ENCODE measurements at places on chromosomes 1 and 21.

DNA sequence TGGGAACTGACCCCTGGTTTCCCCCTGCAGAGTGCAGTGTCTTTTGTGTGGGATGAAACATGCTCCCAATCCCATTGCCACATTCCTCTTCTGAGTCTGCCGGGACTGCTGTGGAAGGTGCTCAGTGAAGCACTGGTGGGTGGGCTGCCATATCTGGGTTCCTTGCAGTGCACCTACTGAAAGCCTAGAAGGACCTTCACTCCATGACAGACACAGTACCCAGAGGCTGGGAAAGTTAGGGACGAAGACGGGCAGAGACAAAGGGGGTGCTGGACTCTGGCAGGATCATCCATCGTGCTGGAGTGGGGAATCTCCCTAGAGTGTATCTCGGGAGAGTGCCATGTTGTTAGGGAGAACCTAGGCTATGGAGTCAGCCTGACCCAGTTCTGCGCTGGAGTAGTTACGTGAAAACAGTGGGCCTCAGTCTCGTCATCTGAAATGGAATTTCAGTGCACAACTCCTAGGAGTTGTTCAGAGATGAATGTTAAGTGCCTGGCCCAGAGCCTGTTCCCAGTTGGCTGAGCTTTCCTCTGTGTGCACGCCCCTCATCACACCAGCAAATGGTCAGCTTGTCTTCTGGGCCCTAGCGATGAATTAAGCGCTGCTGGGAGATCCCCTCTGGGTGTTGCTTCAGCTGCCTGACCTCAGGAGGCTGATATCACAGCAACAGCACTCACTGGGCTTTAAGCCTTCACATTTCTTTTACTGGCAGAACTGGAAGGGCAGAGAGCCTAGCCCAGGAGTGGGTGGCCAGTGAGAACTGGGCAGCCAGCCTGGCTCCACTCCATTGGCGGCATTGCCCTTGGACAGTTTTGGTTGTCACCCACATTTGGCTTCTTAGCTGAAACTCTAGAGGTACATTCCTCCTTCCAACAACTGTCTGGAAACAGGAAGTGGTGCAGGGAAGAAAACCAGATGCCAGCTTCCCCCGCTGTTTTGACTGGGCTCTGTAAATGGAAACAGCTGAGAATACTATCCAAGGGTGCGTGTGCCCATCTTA lies 479.8 kb upstream of the VAMP3 start:
- DNase-seq: no peak

DNA sequence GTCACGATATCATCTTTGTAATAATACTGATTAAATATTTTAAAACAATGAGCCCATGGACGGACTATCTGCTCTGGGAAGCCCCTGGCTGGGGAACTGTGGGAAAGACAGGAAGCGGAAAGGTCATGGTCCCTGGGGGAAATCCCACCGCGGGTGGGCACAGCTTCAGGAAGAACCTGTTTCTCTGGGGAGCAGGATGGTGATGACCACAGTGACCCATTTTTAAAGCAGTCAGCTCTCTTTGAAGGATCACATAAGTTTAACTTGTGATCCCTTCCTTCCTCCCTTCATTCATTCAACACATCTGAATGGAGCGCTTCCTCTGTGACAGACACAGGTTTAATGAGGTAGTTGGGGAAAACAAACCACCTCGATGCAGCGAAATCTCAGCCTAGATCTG lies 73.0 kb downstream of the DHRS3 start:
- no peak for DNase-seq

DNA sequence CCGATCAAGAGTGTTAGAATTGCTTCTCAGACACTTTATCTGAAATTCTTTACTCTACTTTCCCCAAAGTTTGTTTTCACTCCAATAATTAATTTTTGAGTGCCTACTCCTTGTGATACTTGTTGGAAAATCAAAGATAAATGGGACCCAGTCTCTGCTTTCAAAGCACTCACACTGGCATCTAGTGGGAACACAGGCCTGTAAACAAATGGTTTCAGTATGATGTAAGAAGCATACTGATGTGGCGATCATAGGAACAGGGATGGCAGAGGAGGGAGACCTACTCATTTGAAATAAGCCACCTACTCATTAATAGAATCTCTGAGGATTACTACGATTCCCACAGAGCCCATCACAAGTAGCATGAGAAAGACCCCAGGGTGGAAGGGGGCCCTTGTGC lies 273.7 kb upstream of the ST6GALNAC5 start:
- DNase-seq: no peak

DNA sequence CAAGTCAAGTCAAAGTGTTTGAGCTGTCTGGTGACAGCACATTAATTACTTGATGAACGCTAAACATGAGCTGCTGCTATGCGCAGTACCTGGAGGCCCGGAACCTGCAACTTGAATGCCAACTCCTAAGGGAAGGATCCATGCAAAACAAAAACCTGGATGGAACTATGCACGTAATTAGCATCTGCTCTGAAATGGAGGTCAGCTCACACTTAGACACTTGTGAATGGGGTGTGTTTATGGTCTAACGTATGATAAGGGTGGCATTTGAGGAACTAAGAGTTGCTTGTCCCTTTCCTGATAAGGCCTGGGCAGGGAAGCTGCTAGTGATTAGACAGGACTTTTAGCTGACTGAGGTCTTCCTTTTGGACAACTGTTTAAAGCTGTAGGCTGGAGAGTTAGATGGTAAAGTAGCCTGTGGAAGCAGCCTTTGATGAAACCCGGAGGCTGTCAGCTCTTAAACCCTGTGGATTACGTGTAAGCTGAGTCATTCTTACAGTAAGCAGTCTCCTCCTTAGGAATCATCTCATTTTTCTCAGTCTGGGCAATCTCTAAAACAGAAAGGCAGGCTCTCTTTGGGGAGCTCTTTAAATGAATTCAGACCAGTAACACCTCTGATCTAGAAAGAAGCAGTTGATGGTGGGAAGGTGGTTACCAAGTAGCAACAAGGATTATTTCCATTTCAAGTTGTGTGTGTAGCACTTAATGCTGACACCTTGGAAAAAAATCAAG lies 6.8 kb downstream of the TENT5C start:
- DNase-seq: no peak

- DNase-seq: no peak
These were observed 77.0 kb downstream of the VWA5B1 start for GRCh38 chr1:20367626-20368025.

GRCh38 chr1:167443757-167444156 lies 74.6 kb downstream of the CD247 start:
- no peak for DNase-seq

GRCh38 chr21:23083242-23083641 lies 2085.0 kb downstream of the NCAM2 start:
- no peak for DNase-seq

DNA sequence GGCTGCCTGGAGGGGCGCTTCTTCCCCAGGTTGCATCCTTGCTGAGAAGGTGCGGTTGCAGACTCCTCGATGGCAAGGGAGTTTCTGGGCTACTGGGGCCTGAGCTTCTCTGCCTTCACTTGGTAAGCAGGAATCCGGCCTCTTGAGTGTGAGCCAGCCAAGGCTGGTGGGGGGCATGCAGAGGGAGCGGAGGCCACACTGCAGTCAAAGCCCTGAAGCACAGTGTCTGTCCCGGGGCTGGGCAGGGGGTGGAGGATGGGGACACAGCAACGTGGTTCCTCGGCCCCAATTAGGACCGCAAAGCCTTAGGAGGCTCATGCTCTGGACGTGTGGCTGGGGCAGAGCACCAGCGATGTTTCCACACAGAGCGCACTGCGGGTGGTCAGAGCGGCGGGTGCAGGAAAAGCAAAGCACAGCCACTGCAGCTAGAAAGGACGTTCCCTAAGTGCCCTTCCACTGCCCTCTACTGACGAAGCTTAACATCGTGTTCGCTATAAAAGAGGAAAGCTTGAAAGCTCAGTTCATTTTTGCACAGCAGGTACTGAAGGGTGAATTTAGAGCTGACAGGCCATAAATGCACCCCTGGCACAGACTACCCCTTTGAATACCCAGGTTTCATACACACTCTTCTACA lies 60.7 kb upstream of the COG2 start:
- no peak for DNase-seq

DNA sequence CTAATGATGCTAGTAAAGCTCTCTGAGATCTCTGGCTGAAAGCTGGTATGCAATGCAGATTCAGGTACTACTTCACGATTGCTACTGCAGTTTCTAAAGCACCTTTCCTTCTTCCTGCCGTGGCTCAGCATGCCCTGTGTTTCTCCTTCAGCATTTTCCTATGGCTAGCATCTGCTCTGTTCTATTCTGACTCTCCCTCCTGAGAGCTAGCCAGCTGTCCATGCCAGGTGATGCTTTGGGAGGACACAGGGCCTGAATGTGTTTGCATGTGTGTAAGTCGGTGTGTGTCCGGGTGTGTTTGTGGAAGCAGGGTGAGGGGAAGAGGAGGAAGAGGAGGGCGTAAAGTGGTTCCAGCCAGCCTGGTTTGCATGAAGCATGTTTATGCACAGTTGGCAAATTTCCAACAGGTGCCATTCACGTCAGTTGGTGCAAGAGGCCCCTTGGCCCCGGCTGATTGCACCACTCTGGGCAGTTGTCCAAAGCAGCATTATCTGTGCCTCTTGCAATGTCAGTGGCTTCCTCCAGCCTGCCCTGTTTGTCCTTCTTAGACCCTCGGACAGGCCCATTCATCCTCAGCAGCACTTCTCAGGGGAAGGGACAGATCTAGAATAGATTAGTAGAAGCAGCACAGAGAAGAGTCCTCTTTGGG lies 433.3 kb downstream of the DISC1 start:
- DNase-seq: peak; percentile 71

GRCh38 chr1:41681331-41682098 lies 197.0 kb upstream of the EDN2 start:
- DNase-seq: no peak

GRCh38 chr1:238258510-238258909 lies 367.8 kb upstream of the ZP4 start:
- DNase-seq: no peak

GRCh38 chr1:27856561-27857343 lies 15.6 kb upstream of the THEMIS2 start:
- no peak for DNase-seq

Measured in NCI-H510A treated with DMSO at 0.1 percent for 48 hours (cell line).